ENCODE measurements at places on chromosomes 2 and 18.
A peak's percentile ranks its signal among the peaks of the same experiment; 100 is the strongest.

GRCh38 chr2:30235859-30236535 is 4.7 kb downstream of the LBH start:
- DNase-seq, result no peak

DNA sequence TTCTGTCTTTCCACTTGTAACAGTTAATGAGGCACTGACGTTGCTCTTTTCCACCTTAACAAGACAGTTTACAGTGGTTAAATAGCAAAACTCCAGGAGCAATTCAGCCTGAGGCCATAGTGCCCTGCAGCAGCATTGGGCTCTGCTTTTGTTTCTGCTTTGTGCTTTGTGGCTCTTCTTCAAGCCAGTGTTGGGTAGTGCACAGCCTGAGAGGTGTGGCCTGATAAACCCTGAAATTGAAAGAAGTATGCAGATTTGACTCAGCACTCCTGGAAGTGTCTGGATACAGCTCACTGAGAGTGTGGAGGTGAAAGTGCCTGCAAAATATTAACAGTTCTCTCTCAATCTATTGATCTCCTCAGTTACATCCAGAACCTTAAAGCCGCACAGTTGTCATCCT is 63.0 kb downstream of the STK25 start:
- DNase-seq, result no peak

GRCh38 chr2:124836416-124836815 is 811.3 kb downstream of the CNTNAP5 start:
- no peak for DNase-seq

- no peak for DNase-seq
Measured at GRCh38 chr18:36415625-36416024, 118.1 kb downstream of the FHOD3 start.

- peak; percentile 84 for DNase-seq
Measured at GRCh38 chr2:69386789-69387734, at the start of gene GFPT1. GFPT1 (minus strand) TSS chr2:69387227; CDS start chr2:69387071, 156 bp downstream.

DNA sequence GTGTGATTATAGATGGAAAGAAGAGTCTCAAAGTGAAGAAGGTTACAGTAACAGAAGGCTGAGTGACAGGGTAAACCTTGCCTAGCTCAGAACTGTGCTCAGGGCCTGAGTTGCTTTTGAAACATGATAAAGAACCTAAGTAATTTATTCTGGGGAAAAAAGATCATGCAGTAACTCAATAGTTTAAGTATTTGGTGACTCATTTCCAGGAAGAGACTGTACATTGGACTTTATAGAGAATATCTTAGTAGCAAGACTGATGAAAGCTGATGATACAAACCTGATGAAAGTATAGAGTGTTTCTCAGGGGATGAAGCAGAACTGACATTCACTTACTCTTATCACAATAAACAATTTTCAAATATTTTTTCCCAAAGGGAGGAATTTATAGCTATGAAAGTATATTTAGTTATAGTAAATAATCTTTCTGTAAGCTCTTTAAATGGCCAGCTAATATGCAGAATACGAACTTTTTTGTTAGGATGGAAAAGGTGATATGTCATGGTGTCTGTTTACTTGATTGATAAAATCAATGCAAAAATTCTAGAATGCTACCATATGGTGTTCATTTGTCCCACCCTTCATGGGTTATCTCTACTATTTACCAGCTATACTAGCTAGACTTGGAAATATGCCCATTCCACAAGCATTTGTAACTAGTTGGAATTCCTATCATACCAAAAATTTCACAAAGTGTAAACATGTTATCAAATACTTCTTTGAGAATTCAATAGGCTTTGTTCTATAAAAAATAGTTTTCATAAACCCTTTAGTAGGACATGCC is 1265.5 kb upstream of the ACVR2A start:
- no peak for DNase-seq

GRCh38 chr2:38750011-38750890 is 910 bp downstream of the SRSF7 start:
- no peak for DNase-seq

- no peak for DNase-seq
Measured at GRCh38 chr18:36250827-36251226, 46.7 kb upstream of the FHOD3 start.

DNA sequence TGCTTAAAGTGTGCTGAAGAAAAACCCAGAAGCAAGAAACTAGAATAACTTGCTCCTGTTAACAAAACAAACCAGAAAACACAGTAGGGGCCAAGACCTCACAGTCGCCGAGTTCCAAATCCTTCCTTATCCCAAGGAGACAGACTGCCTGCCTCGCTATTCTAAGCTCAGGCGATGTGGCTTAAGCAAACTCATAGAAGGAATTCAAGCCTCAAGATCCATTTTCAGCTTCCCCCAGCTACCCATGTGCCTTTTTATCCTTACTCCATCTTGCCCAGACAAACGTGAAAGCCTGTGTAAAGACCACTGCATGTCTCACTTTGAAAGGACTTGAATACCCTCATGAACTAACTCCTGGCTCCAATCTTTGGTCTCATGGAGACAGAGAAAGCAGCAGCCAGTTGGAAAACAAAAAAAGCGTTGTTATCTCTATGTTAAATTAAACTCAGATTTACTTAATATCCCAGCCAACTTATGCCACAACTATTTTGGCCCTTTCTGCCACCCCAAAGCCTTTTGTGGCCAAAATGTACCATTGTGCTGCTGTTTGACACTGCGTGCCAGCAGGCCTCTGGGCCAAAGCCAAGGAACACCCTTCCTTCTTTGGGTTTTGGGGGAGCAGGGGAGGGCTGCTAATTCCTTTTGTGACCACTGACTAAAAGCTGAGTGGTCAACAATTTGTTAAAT is 123.2 kb upstream of the FZD5 start:
- DNase-seq, result no peak

DNA sequence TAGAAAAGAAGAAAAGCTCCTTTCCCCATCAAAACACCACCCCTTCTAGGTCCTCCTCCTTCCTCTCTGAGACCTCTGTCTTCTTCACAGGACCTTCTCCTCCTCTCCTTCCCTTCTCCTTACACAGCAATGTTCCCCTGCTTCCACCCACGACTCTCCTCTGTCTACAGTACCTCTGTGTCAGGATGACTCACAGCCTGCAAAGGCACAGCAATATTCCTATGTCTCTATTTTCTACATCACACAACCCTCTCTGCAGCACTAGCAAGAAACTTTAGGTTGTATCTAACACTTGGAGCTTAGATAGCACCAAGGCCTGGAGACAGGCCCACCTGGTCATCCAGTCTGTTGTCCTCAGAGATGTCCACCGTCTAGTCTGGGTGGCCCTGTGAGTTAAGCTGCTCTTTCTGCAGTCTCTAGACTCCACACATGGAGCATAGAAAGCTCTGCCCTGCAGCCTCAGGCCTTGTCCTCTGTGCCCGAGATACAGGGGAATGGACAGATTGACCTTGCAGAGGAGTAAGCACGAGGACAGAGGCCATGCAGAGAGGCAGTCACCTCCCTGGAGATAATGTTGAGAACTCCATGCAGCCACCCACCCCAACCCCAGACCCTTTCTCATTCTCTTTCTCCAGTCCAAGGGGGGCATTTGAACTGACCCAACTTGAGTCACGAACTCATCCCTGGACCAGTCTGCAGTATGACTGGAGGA is 212.0 kb downstream of the TNS1 start:
- no peak for DNase-seq

DNA sequence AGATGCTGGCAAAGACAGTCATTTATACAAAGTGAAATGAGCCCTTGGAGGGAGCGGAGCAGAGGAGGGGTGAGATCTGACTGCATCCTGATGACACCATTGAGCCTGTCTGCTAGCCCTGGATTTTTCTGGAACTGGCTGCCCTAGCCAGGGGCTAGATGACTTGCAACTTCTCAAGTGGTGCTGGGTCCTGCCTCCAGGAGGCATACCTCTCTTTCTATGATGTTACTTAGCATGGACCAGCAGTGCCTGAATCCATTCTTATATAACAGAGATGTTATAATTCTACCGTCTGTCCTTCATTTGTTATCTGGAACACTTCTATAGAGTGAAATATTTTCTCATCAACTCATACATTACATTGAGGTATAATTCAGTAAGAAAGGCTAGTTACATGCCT is 8.5 kb upstream of the TWIST2 start:
- DNase-seq, result no peak

DNA sequence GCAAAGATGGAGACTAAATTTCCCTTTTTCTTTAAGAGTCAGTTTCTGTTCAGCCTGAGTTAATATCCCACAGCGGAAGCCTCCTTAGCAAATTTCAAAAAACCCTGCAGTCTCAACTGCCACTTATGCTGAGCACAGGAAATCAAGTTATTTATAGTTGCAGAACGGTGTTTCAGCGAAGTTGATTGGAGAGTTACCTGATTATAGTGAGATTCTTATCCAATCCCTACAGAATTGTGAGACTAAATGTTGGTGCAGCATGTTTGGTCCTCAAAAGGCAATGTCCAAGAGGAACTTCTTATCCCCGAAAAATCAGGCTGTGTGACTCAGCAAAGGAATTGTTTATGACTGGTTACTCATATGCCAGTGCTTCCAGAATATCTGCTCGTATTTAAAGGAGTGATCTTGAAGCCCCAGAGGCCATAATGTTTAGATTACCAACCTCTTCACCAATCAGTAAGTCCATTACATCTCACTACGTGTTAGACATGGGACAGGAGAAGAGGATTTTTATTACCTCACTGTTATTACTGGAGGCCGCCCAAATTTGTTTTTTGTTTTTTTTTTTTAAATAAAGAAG is 67.9 kb downstream of the LRRFIP1 start:
- no peak for DNase-seq

DNA sequence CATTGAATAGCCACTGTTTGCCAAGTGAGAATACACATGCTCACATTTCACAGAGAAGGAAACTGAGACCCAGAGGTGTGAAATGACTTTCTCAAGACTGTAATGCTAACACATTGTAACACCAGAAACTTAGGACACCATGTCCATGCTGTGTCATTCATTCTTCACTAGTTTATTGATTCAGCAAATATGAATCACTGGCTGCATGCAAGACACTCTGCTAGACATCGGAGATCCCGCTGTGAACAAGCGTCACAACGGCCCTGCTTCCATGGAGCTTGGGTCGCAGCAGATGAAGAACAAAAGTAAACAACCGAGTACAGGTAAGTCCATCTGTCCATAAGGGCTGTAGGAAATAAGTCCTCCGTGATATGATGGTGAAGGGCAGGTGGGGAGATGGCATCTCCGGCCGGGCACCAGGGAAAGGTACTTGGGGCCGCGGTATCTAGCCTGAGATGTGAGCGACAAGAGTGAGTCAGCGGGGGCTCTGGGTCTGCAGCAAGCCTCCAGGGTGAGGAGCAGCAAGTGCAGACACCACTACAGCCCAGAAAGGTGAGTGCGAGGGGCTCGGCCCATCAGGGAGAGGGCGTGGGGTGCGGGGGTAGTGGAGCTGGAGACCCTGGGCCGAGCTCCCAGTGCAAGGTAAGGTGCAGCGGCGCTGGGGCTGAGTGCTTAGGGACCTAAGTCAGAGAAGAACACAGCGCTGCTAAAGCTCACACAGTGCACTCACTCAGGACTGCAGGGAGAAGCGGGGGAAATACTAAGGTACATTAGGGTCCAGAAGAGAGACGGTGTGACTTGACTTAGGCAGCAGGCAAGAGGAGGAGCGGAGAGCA is 391.2 kb downstream of the FBXO15 start:
- DNase-seq, result no peak

Measured in GOT3 (cell line).